ENCODE measurements at places on chromosomes 3 and 15.

- no peak for DNase-seq
Observed at GRCh38 chr15:74040109-74040850, 42.1 kb downstream of the GOLGA6A start.

DNA sequence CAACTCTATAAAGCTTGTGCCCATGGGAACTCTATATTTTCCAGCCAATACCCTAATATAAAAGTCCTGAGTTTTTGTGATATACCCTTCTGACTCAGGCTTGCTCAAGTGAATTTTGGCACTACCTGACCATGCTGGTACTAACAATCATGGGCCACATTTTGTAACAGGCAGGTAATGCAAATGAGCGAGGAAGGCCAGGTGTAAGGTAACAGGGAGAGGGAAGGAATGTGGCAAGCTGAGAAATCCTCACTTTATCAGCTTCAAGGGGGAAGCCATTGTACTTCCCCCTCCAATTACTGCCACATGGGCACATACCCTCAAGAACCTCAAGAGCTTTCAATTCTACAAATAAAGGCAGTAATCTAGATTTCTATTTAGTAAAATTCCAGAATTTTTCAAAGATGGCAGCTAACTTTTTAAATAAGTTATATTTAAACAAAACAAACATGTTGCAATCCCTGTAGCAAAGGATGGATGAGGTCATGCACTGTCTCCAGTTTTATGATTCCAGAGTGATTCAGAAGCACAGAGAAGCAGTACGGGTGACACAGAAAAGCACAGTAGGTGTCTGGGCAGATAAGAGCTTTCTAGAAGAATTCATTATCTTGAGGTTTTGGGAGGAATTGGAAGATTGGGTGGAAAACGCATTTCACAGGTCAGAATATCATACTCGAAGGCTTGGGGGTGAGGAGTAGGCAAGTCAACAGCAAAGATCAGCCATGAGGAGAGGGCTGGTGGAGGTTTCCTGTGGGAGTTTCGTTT lies 87.6 kb downstream of the FOXP1 start:
- DNase-seq, result peak; percentile 73

DNA sequence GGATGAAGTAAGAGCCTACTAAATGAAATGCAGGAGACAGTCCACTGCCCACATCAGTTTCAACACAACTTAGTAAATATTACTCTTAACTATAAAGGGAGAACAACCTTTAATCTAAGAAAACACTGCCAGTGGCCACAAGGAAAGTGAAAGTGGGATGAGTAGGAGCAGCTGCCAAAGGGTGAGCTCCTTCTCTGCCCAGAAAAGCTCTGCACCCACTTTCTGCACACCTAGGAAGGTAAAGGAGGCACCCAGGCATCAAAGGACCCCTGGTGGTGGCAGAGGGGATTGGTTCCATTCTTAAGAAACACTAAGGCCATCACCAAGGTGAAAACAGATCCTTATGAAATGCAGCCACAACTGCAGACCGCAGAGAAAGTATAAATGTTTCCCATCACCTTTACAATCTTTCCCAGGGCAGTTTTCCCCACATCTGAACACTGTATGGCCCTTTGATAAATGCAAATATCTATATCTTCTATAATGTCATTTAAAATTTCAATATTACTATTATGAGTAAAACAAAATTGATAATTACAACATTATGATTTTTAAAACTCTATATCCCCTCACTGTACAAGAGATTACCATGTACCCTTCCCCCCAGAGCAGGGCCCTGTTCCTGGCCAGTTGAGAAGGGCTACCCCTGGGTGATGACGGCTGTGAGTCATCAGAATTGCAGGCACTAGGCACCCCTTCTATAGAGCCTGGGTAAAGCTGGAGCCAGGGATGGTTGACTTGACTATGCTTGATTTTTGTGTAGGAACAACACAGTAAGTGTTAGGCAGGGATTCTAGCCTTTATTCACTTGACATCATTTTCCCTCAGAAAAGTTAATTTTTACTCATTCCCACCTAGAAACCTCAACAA lies 92.0 kb downstream of the SNRK start:
- DNase-seq, result no peak

DNA sequence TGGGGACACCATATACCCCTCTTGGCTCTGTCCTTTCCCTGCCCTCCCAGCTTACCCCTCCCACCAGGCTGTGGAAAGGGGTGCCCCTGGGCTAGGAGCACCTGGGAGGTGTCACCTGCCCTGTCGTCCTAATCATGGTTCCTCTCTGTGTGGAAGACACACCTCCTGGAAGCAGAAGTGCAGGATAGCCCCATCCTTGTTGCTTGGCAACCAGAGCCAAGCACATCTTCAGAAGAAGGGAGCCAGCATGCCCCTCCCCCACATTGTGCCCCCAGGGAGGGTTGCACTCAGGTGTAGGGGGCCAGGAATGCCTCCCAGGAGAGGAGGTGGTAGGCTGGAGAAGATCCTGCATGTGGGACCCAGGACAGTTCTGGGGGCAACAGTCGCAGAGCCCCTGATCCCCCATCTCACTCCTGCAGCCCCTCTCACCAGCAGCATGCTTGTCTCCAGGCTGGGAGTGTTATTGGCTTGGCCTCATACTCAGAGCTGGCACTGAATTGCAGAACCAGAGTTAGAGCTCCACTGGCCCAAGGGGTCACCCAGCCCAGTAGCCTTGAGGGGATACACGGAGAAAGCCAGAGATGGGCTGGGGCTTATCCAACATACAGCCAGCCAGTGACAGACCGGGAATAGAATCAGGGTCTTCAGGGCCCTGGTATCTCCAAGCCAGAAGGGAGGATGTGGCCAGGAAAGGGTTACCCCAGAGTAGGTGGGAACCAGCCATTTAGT lies 8.4 kb downstream of the RAB6B start:
- DNase-seq, result no peak

DNA sequence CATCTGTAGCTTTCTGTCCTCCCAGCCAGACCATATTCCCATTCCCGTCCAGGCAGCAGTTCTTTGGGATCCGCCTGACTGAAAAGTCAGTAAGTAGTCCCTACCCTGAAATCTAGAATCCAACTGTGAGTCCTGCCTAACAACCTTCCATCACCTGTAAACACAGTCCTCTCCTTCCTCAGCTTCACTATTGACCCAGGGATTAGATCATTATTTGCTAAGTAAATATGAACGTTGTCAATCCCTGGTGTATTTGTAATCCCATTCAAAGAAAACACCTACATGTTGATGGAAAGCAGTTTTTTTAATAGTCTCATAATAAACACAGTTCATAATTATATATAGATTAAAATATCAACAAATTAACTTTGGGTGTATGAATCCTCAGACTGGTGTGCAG lies 732 bp downstream of the SAXO2 start:
- no peak for DNase-seq

GRCh38 chr3:25572336-25572735 lies 92.4 kb downstream of the TOP2B start:
- DNase-seq, result no peak

- DNase-seq, result no peak
Observed at GRCh38 chr3:106212665-106213222, 343.9 kb upstream of the CBLB start.

- no peak for DNase-seq
Observed at GRCh38 chr3:174431717-174432116, 427.4 kb upstream of the NAALADL2 start.
